ENCODE measurements at places on chromosomes 3 and 15.

- no peak for DNase-seq
Observed at GRCh38 chr15:64396789-64397188, 9.2 kb downstream of the TRIP4 start.

DNA sequence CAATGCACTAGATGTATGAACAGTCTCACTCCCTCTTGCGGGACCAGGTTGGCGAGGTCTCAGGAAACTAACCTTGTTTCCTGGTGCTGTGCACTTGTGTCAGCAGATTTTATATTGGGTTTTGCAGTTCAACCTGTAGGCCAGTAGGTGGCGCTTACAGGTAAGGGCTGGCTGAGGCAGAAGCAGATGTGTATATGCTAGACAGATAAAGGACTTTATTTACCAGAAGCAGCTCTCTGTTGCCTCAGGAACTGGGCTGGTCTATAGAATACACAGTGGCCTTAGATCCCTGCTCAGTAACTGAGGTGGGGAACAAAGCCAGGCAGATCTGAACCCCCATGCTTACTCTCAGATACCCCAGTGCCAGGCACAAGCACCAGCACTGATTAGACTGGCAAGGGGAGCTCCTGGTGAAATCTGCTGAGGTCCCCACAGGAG, 296.8 kb downstream of the DOCK3 start:
- peak; percentile 67 for DNase-seq

- DNase-seq = no peak
Observed at GRCh38 chr15:99906311-99906710, 173.1 kb upstream of the LYSMD4 start.

DNA sequence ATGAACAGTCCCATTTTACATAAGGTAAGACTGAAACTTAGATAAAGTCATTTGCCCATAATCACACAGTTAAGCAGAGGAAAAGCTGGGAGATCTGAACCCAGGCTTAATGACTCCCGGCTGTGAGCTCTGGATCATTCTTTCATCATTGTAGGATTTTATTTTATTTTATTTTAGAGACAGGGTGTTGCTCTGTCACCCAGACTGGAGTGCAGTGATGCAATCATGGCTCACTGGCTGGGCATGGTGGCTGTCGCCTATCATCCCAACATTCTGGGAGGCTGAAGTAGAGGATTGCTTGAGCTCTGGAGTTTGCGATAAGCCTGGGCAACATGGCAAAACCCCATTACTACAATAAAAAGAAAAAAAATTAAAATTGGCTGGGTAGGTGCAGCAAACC, 31.2 kb upstream of the RAF1 start:
- no peak for DNase-seq

DNA sequence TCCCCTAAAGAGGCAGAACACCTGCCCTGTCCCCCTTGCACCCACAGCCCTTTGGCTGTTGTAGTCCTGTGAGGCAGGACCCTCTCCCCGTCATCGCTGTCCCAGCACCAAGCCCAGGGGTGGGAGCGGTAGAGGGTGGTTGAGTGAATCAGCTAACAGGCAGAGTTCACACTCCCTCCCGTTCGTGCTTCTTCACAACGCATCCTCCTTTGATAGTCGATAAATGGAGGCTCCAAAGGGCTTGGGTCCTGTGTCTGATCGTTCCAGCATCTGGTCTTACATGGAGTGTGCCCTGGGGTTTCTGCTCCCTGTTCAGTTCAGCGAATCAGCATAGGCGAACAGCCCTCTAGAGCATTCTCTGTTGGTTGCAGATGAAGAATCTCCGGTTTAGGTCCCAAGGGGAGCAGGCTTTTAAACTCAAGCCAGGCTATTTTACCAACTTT, 820 bp upstream of the HMCES start:
- DNase-seq = no peak

GRCh38 chr3:157844800-157845565, 261.2 kb downstream of the SHOX2 start:
- no peak for DNase-seq

DNA sequence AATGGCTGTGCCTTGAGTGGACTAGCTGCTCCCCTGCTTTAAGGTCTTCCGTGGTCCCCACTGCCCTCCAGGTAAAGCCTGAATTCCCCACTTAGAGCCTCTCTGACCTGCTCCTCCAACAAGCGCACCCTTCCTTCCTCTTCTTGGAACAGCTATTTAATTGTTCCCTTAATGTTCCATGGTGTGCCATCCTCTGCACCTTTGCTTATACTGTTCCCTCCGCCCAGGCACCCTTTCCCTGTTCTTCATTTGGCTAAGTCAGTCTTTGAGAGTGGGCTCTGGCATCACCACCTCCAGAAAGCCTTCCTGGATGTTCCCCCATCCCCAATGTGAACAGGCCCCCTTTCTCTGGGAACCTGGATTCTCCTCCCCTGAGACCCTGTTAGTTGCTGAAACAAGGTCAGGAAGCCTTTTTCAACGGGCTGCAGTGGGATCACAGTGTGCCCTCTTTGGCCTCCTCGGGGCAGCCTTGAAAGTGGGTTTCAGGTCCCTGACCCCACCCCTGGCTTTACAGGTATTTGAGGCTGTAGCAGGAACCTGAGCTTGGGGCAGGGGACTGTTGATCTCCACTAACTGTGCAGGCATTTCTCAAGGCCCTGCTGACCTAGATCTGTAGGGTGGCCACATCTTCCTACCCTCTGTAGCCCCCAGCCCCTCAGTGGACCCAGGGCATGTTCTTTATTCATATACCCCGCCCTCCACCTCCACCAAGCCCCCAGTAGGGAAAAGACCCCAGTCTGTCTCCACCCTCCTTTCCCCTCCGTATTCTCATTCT, 5.0 kb downstream of the ISLR start:
- no peak for DNase-seq

DNA sequence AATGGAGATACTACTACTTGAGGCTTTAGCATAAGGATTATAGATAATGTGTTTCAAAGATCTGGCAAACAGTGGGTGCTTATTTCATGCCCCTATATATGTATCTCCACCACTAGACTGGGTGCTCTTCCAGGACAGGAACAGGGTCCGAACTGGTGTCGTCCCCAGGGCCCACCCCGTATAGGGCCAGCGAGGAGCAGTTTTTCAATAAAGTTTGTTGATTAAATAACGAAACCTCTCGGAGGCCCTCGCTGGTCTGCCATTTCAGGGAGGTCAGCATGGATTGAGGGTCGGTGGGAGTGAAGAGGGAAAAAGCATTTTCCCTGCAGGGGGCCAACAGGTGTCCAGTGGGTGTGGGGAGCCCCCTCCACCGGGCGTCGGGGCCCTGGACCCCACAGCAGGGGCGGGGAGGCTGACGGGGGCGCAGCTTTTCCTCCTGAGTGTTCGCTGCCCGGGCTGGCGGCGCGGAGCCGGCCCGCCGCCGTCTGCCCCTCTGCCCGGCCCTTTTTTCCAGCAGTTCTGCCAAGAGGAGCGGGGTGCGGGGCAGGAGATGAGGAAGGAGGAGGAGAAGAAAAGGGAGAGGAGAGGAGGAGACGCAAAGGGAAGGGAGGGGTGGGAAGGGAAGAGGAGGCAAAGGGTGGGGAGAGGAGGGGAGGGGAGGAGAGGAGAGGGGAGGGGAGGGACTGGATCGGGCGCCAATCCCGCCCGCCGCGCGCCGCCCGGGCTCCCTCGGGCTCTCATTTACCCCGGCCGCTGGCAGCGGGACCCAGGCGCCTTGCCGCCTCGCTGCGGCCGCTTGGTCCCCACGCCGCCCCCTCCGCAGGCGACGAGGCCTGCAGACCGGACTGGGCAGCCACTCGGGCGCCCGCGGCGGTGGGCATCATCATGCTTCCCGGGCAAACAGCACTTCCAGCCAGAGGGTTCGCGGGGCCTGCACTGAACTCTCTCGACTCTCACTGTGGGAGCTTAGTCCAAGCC, 66.3 kb downstream of the ISG20 start:
- no peak for DNase-seq

- DNase-seq = no peak
Observed at GRCh38 chr3:156522673-156523072, 32.2 kb downstream of the SSR3 start.

DNA sequence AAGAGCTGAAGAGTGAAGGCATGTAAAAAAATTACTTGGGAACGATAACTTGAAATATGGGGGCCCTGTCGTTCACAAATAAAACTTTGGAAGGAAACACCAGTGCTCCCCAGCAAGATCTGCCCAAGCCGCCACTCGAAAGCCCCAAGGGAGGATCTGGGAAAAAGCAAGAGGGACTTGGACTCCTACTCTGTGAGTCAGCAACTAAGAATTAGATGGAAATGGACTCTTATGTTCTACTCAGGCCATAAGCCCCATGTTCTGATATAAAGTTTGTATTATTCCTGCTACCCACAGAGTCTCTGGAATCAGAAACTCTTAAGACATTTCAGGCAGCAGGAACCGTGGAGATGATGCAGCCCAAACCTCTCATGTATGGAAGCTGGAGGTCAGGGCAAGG, 75.7 kb downstream of the ITGB5 start:
- DNase-seq = no peak

- no peak for DNase-seq
Observed at GRCh38 chr15:52078876-52079700, 33.5 kb downstream of the BCL2L10 start.

- no peak for DNase-seq
Observed at GRCh38 chr3:14237457-14237856, 58.8 kb downstream of the LSM3 start.

DNA sequence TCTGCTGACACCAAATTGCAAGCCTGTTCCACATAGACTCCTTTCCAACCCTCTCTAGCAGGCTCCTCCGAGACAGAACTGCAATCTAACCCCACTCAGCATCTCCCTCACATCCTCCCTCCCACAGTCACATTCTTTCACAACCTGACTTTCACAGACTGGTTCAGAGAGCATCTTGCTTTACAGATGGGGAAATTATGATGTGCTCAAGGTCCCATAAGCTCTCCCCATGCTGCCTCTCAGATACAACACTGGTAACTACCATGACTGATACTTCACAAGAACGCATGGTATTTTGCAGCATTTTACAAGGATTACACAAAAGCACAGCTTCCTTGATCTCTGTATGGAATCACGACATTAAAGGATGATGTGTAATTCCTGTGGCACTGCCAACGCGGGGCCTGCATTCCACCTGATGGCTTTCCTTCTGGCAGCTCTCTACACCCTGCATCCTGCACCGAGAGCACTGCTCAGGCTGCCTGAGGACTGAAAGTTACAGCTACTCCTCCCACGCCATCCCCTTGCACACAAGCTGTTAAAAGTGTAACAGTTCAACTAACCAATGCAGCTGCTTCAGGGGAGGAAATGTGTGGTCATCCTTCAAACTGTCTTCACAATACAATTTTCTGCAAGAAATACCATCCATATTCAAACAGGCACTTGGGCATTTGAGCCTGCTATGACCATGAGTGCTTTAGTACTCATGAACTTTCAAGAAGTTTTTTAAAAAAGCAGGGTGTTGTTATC, 27.6 kb downstream of the TBC1D2B start:
- no peak for DNase-seq

DNA sequence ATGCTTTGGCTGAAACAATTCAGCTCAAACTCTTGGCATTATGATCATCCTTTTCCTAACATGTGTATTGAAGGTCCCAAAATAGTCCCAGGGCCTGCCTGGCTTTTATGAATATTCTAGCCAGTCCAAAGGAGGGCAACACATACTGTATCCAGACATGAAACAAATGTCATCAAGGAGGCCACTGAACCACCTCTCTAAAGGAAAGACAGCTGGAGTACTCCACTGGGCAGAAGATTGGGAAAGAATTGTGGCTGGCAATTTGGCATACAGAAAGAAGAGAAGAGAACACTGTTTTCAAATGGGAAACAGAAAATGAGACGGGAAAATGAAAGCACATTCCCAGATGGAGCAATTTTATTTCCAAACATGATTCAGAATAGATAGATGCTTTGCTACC, 80.6 kb downstream of the NCEH1 start:
- no peak for DNase-seq

GRCh38 chr3:139797724-139798343, 120.1 kb upstream of the NMNAT3 start:
- DNase-seq = no peak

DNA sequence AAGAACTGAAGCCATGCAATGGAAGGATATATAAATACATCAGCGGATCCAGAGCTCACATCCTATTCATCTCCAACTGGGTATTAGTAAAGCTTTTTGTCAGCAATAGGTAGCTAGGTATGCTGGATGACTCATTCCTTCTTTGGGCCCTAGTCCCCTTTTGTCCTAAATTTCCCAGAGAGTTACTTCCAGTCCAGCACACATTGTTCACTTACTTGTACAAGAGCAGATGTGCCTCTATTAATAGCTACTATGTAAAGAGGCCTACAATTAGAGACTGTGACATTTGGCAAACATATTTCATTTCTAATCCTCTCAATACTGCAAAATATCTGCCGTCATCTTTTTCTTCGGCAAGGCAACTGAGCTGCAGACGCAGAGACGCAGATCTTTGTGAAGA, 1.7 kb upstream of the SLC4A7 start:
- DNase-seq = no peak

GRCh38 chr15:36527235-36528162, 51.9 kb upstream of the CDIN1 start:
- DNase-seq = no peak

DNA sequence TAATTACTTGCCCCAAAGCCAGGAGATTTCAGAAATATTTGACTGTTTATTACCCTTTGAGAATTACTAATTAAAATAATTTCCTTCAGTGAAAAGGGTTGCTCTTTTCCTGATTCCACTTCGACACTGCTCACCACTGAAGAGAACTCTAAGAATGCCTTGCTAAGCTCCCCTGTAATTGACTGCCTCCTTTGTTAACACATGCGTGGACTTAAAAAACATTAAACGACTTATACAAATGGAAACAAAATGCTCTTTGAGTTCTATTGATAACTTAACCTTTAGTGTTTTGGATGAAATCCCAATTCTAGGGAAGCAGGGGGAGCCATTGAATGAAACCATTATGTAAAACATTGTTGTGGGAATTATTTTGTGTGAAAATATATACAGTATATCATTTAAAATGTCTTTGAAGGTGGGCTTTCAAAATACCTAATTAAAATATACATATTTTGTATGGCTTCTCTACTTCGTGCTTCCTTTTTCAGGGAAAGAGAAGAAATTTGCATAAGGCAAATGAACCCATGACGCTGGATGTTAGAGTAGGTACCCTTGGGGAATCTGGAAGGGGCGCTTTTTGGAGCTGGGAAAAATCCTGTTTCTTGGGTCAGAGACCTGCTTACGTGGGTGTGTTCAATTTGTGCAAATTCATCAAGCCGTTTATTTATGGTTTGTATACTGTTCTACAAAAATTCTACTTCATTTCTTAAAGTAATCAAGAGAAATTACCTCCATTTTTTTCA, 64.2 kb downstream of the WWTR1 start:
- DNase-seq = no peak

DNA sequence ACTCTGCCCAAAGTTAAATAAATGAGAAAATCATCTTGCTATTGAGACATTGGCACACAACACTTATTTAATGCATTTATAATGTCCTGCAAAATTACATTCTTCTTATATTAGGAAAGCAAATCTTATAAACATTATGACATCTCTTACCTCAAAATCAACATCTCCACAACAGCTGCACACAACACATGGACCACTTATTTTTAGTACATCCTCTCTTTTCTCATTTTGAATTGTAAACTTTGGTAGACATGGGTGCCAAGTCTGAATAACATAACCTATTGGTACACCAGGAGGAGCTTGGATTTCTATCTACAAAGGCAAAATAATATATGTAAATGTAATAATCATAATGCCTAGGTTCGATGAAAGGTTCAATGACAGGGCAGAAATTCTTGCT, 23.0 kb downstream of the PLSCR1 start:
- DNase-seq = no peak

GRCh38 chr15:31476236-31476810, 149.7 kb downstream of the KLF13 start:
- no peak for DNase-seq

- no peak for DNase-seq
Observed at GRCh38 chr3:136311261-136311660, 61.1 kb downstream of the PCCB start.

- DNase-seq = no peak
Observed at GRCh38 chr15:40128766-40129660, 20.3 kb upstream of the BMF start.

Data from DMS153 (cell line).